ENCODE measurements at places on chromosomes 12 and 14.

DNA sequence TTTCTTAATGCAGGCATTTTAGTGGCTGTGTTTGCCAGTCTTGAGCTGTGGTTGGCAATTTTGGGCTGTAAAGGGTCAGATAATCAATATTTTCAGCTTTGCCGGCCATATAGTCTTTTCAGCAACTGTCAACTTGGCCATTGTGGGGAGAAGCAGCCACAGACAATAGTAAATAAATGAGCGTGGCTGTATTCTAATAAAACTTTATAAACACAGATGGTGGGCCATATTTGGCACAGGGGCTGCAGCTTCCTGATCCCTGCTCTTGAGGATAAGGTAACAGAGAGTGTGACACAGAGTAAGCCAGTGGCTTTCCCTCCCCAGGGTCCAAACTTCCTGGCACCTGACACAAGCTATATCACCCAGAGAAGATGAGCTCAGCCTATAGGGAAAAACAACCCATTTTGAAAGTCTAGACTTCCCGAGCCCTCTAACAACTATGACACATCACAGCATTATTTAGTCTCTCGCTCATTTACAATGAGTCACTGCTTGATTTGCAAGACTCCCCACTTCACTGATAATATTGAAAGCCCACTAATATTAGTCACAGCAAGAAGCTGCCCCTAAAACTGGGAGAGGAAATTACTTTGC, 163.1 kb upstream of the TMPO start:
- DNase-seq, result no peak

- DNase-seq, result no peak
These were observed 249.0 kb downstream of the AACS start for GRCh38 chr12:125314051-125314755.

DNA sequence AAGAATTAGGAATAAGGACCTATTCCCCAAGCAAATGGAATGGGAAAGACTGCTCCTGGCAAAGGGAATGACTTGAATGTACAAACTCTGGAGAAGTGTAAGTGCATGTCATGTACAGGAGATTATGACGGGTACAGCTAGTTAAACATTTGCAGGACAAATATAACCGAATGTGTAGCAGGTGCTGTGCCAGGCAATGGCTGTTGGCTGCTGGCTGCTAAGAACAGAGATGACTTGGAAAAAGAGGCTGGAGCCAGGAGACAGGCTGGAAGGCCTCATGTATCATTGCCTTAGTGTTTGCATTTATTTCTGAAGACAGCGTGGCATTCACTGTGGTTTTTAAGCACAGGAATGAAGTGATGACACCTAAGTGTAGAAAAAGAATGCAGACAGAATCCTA, 136.8 kb downstream of the TTC8 start:
- DNase-seq, result no peak

DNA sequence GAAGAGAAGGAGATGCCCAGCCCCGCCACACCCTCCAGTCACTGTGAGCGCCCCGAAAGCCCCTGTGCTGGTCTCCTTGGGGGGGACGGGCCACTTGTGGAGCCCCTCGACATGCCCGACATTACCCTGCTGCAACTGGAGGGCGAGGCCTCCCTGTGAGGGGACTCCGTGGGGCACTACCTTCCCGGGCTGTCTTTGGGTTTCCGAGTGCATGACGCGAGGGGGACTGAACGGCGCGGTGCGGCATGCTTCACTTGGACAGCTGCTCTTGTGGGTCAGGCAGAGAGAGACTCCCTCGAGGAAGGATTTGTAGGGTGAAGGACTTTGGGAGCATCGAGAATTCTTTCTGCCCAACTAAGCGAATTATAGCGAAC, 1.1 kb downstream of the CCDC184 start:
- DNase-seq, result no peak

DNA sequence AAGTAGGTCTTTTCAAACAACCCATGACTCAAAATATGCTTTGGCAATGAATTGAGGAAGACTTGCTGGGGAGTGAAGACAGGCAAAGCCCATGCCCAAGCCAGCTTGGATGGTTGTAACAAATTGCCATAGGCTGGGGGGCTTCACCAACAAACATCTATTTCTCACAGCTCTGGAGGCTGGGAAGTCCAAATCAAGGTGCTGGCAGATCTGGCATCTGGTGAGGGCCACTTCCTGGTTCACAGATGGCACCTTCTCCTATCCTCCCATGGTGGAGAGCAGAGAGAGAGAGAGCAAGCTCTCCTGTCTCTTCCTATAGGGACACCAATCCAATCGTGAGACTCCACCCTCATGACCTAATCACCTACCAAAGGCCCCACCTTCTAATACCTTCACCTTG, 11.3 kb downstream of the DNAH10 start:
- DNase-seq, result no peak

GRCh38 chr14:103450416-103450815, 65.2 kb downstream of the MARK3 start:
- DNase-seq, result no peak

DNA sequence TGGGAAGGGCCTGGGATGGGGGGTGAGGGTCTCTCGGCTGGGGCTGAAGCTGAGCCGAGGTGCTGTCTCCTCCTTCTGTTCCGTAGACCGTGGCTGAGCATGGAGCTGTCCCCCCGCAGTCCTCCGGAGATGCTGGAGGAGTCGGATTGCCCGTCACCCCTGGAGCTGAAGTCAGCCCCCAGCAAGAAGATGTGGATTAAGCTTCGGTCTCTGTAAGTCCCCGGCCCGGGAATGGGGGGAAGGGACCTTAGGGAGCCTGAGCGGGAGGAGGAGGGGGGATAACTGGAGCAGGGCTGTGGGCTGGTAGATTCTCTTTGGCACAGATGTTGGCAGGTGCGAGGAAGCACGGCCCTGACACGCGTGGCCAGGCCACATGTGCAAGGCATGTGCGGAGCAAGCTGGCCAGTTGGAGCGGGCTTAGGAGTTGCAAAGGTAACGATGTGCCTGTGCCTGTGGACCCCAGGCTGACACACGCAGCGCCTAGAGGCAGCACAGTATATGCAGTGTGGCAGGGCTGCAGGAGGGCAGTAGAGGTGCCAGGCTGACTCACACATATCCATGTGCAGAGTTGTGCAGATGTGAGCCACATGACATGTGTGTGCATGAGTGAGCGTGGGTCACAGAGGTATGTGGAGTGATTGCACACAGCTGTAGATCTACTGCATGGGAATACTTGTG, 512 bp downstream of the PDE1B start:
- no peak for DNase-seq

DNA sequence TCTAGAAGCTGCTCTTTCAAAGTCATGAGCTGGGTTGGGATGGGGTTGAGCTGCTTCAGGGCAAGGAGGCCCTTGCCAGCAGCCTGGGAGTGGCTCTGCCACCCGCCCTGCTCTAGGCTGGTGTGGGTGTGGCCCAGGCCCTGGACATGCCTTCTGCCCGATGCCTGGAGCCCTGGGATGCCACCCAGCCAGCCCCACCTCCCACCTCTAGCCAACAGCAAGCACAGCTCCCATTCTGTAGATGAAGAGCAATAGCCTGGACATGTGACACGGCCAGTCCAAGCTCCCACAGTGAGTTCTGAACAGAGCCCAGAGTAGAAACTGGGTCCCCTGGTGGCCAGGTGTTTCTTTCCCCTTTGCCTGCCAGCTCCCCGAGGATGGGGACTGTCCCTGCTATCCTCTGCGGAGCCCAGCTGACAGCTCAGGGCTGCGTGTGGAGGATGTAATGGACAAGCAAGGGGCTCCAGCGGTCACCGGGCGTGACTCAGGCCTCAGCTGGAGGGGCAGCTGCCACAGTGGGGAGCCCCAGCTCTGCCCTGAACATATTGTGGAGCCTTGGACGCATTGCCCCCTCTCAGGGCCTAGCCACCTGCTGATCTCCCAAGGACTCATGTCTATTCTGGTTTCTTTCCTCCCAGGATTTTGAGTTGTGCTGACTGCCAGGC, 165.2 kb downstream of the TSPAN9 start:
- DNase-seq, result no peak

GRCh38 chr12:11856971-11857370, 207.5 kb downstream of the ETV6 start:
- no peak for DNase-seq

GRCh38 chr12:88876857-88877256, 296.6 kb upstream of the KITLG start:
- DNase-seq, result no peak

GRCh38 chr12:42017051-42017450, 127.6 kb downstream of the GXYLT1 start:
- no peak for DNase-seq

DNA sequence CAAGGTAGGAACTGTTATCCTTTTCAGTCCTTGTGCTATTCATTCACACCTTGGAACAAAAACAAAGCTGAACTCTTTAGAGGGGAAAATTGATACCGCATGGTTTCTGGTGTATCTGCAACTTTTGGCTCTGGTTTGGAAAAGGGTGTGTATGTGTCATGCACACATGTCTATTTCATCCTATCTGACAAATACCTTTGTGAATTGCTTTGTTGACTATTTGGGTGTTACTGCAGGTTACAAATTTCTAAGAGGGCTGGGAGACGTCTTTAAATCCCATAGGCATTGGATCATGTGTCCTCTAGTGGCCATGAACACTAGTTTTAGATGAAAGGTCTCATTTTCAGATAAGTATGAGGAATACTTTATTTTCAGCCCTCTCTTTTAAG, 59.9 kb upstream of the IFNG-AS1 start:
- no peak for DNase-seq

DNA sequence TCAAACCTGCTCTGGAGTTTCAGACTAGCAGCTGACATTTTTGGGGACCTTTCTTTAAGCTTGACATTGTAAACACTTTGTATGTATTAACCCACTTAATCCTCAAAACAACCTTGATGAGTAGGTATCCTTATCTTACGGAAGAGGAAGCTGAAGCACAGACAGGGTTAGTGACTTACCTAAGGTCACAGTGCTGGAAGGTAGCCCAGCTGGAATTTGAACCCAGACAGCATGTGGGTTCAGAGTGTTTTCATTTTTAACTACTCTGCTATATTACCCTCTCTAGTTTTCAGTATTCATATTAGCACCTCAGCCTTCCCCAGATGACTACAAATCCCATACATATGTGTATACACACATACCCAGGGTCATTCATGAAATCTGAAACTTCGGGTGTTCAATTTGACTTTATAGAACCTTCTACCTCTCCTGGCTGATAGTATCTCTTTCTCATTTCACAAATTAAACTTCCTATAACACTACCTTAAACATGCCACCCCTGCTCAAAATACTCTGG, 13.9 kb downstream of the LPCAT3 start:
- DNase-seq, result no peak

DNA sequence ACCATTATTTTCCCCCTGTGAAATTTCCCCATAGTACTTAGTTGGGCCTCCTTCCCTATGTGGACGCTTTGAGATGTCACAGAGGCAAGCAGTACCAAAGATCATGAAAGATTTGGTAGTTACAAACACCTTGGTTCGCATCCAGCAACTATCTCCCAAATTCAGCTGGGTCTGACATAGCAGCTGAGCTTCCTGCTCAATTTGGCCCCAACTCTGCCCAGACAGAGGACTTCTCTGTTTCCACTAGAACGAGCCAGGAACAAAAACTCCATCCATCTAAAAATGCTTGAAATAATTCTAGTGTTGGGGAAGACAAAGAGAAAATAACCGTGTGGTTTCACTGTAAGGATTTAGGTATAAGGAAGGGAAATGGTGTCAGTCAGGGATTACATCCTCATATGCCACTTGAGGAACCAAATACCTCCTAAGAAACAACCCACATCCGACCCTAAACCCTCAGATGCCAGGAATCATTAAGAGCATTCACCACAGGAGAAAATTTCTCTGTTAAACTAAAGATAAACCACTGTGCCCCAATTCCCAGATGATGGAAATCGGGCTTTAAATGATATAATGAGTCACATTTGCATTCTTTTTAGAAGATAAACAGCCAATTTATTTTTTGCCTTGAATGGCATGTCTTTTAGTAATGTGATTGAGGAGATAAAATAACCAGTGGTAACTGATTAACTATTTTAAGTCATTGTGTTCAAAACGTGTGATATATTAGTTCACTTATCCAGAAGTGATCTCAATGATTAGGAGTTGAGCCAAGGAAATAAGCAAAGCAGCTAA, 103.7 kb upstream of the IFNG-AS1 start:
- no peak for DNase-seq

DNA sequence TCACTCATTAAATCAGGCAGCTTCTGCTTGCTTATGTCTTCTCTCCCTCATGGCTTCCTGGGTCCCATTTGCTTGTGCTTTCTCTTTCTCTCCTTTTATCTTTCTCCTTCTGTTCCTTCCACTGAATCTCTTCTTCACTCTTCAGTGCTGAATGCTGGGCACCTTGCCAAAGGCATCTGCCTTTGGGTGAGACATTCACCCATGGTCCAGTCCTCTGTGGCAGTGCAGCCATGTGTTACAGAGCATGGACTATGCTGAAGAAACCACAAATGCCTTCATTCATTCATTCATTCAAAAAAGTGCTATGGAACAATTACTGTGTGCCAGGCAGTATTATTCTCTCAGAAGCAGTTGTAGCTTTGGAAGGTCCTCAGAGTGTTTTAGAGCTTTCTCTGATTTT, 344.4 kb upstream of the STXBP6 start:
- no peak for DNase-seq

DNA sequence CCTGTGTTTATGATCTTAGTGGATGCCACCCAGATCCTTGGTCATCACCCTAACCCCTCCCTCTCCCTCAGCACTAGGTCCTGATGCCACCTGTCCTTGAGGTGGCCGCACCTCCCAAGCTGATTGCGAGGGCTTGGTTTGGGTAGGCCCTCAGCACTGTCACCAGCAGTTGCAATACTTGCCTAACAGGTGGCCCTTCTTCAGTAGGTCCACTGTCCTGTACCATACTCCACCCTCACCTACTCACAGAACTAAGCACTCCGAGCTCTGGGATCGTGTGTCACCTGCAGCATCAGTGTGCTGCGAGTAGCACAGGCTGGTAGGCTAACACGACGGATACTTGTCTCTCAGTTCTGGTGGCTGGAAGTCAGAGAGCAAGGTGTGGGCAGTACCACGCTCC, 14.0 kb upstream of the SERPINA12 start:
- DNase-seq, result no peak

Measured in T follicular helper cell (primary cell).